ENCODE measurements at places on chromosomes 3 and 15. TPM values are rescaled to one million over a fixed set of nuclear protein-coding genes. Genes with fewer than 3 reads are reported as not detected.

- DNase-seq, result no peak
Measured at GRCh38 chr15:68442041-68442440, 10.1 kb upstream of the ITGA11 start.

The ADGRG7 gene
- total RNA-seq, result 27.2 TPM

The TFG gene
- 54.7 TPM for total RNA-seq

The P4HTM gene
- total RNA-seq, result 10.8 TPM

DNA sequence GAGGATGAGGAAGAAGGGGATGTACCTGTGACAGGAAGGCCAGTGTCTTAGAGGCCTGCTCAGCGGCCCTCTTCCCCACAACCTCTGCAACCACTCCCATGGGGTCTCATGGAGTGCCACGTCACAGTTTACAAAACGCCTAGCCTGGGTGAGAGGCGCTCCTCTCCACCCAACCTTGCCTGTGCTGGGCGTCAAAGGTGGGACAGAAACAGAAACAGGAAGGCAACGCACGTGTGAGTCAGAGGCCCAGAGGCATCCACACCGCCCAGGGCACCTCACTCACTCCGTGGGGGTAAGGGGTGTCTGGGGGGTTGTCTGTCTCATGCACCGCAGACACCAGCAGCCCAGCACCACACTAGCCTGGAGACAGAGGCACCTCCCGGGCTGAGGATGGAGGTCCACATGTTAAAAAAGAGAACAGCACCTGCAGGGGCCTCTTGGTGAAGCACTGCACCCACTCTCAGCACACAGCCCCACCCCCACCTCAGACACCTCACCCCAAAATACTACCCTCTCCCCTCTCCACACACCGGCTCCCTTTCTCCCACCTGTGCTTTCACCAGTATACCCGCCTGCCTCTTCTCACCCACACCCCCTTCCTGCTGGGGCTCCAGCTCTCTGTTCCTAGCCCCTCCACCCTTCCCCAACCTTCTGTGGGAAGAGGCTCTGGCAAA, 4.7 kb upstream of the CALML4 start:
- peak; percentile 33 for DNase-seq

- DNase-seq, result no peak
Measured at GRCh38 chr15:42085236-42085605, 9.1 kb downstream of the PLA2G4D start.

The SUCNR1 gene
- total RNA-seq, result 2.3 TPM

The RTP1 gene
- not detected for total RNA-seq

- no peak for DNase-seq
Measured at GRCh38 chr3:189714991-189715961, 84.1 kb downstream of the TP63 start.

The CXCR6 gene
- total RNA-seq, result 0.37 TPM

The IL17RB gene
- 30.2 TPM for total RNA-seq

- no peak for DNase-seq
Measured at GRCh38 chr3:14725013-14725412, 50.1 kb downstream of the C3orf20 start.

- no peak for DNase-seq
Measured at GRCh38 chr3:160450846-160451245, 1.3 kb upstream of the TRIM59 start.

The NTRK3 gene
- total RNA-seq, result 0.50 TPM

The ZIC4 gene
- 0.04 TPM for total RNA-seq

- no peak for DNase-seq
Measured at GRCh38 chr15:83498374-83498773, 51.2 kb downstream of the SH3GL3 start.

- no peak for DNase-seq
Measured at GRCh38 chr3:4766716-4767499, 212.3 kb upstream of the BHLHE40 start.

DNA sequence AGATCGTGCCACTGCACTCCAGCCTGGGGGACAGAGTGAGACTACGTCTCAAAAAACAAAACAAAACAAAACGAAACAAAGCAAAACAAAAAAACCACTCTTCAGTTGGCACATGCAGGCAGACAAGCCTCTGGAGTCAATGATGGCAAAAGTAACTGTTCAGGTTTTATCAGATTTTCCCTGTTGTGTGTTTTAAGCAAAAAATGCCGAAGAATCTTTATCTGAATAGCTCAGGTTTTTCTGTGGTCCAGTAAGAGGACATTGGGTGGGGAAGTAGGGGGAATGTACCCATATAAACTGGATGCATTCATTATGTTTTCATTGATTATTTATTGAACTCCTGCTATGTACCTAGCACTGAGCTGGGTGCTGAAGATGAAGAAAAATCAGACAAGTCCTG, 20.8 kb upstream of the BCL2A1 start:
- DNase-seq, result no peak

DNA sequence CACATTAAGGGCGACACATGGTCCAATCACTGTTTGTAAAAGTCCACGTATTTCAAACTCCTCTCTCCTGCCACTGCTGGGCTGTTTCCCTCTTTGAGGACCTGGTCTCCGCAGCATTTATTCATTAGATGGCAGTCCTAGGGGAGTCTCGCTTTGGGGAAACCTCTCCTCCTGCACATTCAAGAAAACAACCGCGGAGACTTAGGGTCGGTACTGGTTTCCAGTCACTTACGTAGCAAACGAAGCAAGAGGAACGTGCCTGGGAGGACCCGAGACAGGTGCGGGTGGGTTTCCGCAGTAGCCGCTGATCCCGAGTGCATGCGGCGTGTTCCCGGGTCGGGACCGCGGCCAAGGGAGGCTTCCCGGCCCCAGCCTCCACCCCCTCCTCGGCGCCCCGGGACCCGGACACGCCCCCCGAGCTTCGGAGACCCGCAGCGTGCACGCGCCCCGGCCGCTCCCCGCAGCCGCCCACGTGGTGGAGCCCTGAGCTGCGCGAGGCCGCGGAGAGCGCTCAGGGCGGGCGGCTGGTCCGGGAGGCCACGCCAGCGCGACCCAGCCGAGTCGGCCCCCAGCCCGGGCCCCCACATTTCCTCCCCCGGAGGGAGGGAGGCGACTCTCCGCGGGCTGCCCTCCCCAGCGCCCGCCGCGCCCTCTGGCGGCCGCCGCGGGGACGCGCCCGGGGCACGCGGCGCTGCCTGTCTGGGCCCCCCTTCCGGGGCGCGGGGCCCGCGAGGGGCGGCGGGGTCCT, 1.1 kb upstream of the IGF1R start:
- peak; percentile 71 for DNase-seq

DNA sequence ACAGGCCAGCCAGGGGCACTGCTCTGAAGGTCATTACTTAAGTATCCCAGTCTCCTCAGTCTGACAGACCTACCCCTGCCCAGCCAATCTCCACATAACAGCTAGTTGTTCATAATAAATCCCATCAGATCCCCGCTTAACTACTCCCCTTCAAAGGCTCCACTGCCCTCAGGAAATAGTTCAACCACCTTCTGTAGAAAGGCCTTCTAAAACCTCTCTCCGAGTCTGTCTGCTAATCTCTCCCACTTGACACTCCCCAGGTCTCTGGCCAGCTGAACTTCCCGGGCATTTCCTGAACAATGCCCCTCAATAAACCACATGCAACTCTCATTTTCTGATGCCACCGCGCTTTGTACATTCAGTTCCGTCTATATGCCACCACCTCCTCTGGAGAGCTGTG, 6.0 kb downstream of the PRC1 start:
- no peak for DNase-seq

DNA sequence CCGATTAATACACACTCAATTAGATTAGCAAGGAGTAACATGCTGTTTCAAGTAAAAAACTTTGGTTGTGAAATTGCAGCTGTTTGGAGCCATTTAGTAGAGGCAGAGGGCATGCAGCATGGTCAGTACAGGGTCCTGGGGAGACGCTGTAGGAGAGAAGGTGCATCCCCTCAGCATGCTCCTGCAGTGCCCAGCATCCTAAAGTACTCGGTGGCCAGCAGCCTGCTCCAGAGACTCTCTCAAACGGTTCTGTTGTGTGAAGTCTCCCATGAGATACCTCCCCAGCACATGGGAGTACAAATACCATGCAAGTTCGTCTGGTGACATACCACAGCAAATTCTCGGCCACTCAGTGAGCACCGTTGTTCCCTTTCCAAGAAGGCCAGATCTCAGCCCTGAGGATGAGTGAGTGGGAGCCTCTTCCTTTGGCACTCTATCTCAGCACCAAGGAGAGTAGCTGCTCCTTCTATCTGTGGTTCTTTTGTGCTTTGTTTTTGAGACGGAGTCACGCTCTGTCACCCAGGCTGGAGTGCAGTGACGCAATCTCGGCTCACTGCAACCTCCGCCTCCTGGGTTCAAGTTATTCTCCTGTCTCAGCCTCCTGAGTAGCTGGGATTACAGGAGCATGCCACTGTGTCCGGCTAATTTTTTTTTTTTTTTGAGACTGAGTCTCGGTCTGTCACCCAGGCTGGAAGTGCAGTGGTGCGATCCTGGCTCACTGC, 72.7 kb downstream of the TJP1 start:
- no peak for DNase-seq

- no peak for DNase-seq
Measured at GRCh38 chr15:23079766-23080165, 40.4 kb upstream of the TUBGCP5 start.

GRCh38 chr3:40088527-40089170, 220.9 kb upstream of the EIF1B start:
- DNase-seq, result no peak

DNA sequence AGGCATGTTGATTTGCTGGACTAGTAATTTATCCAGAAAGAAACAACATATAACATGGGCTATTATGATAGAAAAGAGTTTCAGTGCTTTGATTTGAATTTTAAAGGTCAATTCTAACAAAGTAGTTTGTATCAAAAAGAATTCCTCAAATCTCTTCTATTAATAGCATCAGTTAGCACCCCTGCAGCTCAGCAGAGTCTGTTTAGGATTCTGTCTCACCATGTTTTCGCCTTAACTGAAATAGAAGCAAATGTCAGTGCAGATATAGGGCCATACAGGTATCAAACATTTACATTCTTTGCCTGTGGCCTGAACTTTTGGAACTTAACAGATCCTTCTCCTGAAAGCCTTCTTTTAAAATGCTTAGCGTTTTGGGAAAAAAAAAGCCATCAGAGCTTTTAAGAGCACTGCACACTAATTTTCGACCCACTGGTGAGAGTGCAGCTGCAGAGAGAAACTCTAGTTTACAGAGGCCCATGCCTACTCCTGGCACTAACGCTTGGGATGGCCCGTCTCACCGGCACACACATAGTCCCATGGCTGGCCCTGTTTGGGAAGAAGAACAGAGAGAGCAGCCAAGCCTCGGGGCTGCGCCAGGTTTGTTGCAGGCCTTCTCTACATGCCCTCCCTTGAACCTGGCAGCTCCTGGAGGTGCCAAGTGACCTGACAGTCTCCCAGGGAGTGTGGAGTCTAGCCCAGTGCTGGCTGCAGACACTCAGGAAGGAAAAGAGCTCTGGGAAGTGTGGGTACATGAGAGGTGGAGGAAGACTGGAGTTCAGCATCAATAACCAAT, 9.9 kb upstream of the PAQR9 start:
- DNase-seq, result peak; percentile 57

DNA sequence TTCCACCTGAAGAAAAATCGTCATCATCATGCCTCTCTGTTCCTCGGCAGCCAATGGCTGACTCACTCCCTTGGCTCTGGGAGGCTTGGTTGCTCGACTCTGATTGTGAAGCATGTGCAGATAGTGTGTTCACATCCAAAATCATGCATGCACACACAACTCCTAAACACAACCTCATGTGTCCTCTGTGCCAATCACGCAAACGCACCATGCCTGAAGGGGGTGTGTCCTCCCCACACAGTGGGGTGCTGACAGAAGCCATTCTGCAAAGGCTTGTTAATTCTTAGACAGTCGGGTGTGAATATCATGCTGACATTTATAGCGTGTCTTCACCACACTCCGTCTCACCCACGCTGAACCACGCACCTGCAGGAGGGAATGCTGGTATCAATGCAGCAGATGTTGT, 11.4 kb upstream of the CCDC174 start:
- DNase-seq, result no peak

- DNase-seq, result peak; percentile 82
Measured at GRCh38 chr3:150253622-150254021, 154.5 kb upstream of the TSC22D2 start.

- no peak for DNase-seq
Measured at GRCh38 chr3:188198760-188199327, 44.9 kb downstream of the LPP start.

DNA sequence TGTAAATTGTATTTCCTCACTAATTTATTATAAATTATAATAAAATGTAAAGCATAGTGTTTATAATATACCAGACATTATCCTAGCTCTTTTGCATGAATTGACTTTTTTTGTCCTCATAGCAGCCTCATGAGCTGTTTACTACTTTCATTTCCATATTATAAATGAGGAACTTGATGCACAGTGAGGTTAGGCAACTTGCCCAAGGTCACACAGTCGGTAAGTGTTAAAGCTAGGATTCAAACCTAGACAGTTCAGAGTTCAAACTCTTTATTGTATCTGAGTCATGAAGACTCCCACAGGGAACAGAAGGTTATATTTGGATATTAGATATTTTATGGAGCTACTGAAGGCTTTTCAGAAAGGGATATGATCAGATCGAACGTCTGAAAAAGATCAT, 322.2 kb upstream of the SATB1 start:
- no peak for DNase-seq

GRCh38 chr3:49456466-49456865, 13.6 kb upstream of the DAG1 start:
- no peak for DNase-seq

The LARP6 gene
- total RNA-seq, result 9.4 TPM

GRCh38 chr3:59327376-59327808, 277.6 kb upstream of the CFAP20DC start:
- DNase-seq, result no peak

DNA sequence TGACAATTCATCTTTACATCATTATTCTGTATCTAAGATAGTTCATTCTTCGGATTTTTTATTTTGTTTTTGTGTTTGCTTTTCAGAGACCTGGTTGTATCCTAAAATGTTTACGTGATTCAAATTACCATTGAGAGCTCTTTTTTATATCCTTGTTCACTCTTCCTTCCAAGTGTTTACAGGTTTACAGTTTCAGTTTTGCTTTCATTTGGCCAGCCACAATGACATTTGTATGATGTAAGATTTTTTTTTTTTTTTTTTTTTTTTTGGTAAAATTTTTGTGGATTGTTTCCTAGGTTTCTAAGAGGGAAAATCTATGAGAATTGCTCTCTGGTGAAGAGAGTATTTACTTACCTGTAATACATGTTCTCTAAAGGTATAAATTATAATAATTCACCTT, 55.0 kb downstream of the SETD5 start:
- DNase-seq, result no peak

GRCh38 chr15:43932907-43933306, 106.1 kb downstream of the WDR76 start:
- DNase-seq, result no peak

DNA sequence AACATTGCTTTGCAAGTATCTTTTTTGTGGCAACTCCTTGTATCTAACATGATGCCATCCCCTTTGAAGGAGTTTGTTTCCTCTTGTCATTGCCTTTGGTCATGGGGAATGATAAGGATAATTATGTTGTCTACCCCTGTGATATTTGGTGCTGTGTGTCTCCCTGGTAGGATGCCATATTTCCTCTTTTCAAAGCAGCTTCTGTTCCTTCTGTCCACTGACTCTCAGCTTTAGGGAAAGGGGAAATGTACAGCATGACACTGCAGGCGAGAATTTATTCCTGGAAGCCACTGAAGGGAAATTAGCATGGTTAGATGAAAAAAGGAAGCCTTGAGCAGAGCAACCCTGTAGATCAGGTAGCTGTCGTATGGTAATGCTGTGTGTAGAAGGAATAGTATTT, 576.7 kb downstream of the CADM2 start:
- no peak for DNase-seq

Measured in right lobe of liver (tissue), 6 donors.